Stimulated activated CD4-positive, alpha-beta T cell treated with anti-CD3 and anti-CD28 coated beads, Interleukin-1b, Interleukin-23, amount 100 ng/mL, for 48 hours (primary cell): ENCODE measurements at places on chromosomes 5 and 9.

DNA sequence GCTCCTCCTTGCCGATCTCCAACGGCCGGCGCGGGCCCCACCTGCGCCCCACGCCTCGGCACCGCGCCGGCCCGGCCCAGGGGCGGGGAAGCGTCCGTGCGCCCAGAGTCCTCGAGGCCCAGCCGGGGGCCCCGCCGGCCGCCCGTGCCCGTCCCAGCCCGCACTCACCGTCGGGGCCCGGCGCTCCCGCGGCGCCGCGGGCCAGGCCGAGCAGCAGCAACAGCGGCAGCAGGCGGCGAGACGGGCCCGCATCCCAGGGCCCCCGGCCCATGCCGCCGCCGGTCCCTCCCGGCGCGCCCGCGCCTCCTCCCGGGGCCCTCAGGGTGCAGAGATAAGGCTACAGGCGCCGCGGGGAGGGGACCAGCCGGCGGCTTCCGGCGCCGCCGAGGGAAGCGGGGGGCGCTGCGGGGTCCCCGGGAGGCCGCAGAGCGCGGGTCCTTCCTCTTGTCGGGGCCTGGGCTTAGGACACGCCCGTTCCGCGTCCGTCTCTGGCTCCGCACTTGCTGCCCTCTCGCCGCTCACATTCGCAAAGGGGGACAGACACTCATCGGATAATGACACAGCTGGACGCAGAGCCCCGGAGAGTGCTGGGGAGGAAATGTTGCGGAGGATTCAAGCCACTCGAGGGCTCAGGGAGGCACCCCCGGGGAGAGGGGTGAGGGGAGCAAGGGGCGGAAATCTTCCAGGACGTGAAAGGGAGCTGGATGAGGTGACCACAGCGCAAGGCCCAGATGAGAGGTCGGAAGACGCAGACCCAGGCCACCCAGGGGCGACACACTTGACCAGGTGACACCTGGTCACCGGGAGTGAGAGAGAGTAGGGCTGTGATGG lies at the start of gene SUSD1:
TSS of gene SUSD1 (minus strand) at position 333 of the 831 bp plus-strand sequence. CDS start at position 271, 62 bp downstream.
- DNase-seq = no peak

DNA sequence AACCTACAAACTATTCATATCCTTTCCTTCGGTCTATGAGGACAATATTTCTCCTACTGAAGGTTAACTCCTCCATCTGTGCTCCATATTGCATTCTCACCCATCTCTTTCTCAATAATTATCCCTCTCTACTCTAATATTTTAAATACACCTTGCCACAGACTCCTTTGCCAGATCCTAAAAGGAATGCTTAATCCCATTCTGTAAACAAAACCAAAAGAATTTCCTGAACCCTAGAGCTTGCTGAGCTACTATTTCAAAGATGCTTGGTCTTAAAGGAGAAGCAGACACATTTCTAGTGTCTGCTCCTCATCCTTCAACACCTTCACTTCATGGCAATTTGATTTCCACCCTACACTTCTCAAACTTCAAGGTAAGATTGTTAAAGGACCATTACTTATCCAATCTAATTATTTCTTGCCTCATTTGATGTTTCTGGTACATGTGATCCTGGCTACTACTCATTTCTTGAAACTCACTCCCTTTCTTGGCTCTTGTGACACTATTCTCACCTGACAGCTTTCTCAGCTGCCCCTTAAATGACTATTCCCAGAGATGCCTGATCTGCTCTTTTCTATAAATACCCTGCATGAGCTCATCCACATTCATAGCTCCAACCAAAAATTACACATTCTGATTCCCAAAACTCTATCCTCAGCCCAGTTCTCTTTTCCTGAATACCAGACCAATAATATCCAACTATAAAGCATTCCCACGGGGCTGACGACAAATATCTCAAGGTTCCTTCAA lies 20.2 kb downstream of the HOMER1 start:
- DNase-seq = no peak

DNA sequence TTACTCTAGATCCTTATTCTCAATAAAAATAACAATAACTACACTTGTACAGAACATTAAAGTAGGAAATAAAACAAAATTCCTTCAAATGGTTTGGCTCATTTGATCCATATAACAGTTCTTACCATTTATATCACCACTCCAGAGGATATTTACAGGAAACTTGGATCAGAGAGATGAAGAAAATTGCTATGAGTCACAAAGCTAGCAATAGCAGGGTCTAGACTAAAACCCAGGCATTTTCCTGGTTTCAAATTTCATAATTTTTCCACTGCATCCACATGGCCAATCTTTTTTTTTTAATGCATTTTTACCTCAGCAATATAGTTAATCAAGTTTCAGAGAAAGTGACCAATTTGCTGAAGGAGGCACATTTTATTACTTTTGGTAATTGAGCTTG lies 299.2 kb downstream of the ELAVL2 start:
- no peak for DNase-seq

GRCh38 chr9:134305533-134305932 lies 20.7 kb upstream of the RXRA start:
- no peak for DNase-seq

GRCh38 chr5:96143450-96143849 lies 181.8 kb upstream of the ELL2 start:
- DNase-seq = no peak

DNA sequence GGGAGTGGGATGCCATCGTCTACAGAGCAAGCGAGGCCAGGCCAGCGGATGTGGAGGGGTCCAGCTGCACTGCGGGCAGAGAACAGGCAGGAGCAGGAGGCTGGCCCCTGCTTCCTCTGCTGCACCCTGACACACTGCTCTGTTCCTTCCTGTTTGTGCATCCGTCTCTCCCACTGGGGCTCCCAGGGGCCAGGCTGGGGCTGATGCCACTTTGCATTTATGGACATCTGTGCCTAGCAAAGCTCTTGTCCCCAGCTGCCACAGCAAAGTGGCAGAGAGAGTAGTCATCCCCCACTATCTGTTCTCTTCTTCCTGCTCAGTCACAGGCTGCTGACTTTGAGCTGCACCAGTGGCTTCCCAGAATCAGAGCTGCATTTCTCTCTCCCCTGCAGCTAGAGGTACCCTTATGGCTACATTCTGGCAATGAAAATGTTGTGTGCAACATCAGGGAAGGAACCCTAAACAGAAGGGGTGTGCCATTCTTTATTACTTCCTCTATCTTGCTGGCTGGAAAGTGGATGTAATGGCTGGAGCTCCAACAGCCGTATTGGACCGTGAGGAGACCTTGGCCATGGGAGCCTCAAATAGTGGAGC lies 4.2 kb upstream of the NINJ1 start:
- DNase-seq = no peak
